Inflammatory macrophage (primary cell): ENCODE measurements at places on chromosomes 16 and 17.

- DNase-seq = no peak
These were observed 3.5 kb upstream of the CMIP start for GRCh38 chr16:81440888-81441761.

- DNase-seq = no peak
These were observed 73.6 kb downstream of the ABCC6 start for GRCh38 chr16:16149710-16150116.

DNA sequence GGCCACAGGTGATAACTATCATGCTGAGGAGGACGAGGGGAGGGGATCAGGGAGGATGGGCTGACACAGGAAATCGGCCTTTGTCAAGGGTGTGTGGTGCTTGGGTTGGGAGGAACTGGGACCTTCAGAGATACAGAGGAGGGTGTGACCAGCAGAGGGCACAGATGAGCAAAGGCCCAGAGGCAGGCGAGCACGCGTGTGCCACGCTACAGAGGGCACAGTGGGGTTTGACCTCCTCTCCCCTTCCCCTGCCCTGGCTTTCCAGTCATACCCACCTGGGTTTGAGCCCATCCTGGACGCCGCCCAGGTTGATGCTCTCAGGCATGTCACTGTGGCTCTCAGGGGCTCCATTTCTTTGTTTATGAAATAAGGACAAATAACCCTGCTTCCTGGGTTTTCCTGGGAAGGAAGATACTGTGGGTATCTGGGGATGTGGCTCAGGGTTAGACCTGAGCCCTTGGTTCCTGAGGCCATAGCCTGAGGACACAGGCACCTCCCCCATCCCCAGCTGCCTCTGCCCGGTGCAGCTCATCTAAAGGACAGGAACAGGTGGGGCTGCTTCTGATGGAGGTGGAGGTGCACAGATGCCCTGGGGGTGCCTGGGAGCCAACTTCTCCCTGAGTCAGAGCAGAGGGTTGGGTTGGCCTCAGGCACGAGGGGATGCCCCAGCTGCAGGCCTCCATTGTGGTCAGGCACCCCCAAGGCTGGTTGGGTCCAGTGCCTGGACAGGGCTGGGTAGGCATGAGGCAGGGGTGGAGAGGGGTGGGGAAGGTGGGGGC is 51.8 kb downstream of the BEAN1 start:
- DNase-seq = peak; percentile 75

GRCh38 chr17:45676695-45677094 is 107.4 kb upstream of the CRHR1 start:
- DNase-seq = no peak

GRCh38 chr17:49471089-49471683 is 23.9 kb upstream of the NGFR start:
- DNase-seq = no peak

DNA sequence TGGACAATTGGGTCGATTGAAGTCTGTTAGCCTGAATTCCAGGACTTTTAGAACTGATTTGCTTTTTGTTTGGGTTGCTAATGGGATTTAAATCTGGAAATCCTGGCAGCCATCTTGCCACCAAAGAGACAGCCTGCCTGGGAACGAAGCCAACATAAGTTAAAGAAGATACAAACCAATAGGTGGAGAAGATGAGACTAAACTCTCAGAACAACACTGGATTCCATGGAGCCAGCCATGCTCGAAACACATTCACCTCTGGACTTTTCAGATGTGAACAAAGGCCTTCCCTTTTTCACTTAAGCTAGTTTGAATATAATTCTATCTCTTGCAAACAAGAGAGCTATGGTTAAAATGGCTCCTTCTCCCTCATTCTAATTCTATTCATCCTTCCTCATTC is 135.9 kb downstream of the TOX3 start:
- DNase-seq = no peak

- no peak for DNase-seq
These were observed 6.2 kb downstream of the CNP start for GRCh38 chr17:41972571-41973407.

DNA sequence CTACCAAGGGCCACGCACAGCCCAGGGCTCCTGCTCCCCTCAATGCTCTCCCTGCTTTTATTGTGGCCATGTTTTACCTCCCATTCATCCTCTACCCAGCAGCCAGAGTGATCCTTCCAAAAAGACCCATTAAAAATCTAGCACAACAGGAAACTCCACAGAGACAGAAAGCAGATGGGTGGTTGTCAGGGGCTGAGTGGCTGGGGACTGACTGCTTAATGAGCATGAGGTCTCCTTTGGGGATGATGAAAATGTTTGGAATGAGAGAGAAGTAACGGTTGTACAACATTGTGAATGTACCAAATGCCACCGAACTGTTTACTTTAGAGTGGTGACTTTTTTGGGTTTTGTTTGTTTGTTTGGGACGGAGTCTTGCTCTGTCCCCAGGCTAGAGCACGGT is 107.4 kb downstream of the GAS7 start:
- DNase-seq = no peak

DNA sequence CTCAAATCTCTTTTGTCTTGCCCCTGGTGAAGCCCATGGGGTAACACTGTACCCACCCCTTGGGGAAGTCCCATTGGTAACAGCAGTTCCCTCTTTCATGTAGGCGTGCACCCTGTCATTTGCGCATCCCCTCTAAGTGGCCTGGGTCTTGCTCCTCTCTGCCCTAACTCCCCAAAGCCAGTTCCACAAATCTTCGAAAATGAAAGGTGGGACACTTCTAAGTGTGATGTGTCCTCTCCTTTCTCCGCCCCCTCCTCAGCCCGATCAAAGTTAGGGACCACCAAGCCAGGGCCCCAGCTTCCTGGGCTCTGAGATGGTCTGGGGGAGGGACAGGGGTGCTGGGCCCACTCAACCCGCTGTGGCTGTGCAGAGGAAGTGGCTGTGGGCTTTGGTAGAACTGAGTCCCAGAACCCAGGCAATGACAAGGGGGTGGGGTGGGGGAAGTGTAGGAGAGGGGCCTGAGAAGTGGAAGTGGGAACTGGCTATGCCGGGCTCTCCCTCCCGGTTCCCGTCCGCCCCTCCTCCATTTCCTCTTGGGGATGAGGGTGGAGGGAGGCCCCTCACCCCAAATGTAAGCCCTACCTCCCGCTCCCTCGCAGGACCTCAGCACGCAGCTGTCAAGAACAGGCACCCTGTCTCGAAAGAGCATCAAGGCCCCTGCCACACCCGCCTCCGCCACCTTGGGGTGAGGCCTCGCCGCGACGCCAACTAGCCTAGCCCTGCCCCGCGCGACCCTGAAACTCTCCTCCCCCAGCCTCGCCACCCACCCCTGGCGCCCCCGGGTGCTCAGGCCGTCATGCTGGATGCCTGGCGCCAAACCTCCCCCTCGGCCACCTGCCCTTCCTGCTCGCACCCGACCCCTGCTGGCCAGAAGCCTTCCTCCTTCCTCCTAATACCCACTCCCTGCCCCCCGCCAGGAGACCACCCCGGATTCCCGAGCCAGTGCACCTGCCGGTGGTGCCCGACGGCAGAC is 8.7 kb downstream of the ABI3 start:
- peak; percentile 88 for DNase-seq

DNA sequence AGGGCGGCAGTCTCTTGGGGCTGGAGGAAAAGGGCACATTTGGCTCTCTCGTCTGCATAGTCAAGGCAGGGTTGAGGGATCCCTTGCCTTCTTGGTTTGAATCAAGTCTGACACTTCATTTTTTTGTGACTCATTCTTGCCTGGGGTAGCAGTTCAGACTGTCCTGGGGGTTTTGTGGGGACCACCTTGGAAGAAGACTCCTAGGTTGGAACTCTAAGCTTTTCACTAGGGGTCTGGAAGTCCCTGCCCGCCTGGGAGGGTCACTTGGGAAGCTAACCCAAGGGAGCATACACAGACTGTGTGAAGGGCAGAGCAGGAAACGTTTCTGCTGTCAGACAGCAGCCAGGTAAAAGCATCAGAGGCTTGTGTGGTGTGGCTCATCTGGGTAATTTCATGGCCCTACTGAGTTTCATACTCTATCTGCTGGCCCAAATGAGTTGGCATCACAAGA is 11.3 kb downstream of the YPEL2 start:
- no peak for DNase-seq

- no peak for DNase-seq
These were observed 17.8 kb downstream of the LUC7L3 start for GRCh38 chr17:50737118-50737698.

DNA sequence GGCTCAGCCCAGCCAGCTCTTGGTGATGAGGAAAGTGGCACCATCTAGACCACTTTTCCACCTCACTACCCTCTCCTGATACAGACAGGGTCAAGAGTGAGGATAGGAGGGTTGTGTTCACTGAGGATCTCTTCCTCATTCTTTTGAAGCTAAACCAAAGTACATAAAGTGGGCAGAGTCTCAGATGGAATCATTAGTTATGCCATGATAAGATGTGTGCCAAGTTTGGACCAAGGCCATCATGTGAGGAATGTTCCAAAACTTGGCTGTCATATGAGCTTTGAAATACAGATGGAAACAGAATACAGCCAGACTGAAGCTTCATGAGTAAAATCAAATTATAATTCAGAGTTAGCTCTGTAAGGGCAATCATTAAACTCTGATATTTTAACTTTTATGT is 37.2 kb downstream of the ACSM1 start:
- no peak for DNase-seq

DNA sequence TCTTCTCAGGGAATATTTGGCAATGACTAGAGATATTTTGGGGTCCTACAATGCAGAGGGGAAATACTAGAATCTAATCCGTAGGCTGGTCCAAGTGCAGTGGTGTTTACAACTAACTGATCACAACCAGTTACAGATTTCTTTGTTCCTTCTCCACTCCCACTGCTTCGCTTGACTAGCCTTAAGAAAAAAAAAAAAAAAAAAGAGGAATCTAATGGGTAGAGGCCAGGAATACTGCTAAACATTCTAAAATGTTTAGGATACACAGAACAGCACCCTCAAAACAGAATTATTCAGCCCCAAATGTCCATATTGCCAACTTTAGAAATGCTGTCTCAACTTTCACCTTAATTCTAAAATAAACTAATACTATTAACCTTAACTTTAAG is 49.0 kb upstream of the SKAP1 start:
- DNase-seq = no peak

- DNase-seq = peak; percentile 87
These were observed 639 bp downstream of the MIF4GD start for GRCh38 chr17:75270218-75270965.

- peak; percentile 17 for DNase-seq
These were observed 62.9 kb upstream of the MGAT5B start for GRCh38 chr17:76805319-76805718.

DNA sequence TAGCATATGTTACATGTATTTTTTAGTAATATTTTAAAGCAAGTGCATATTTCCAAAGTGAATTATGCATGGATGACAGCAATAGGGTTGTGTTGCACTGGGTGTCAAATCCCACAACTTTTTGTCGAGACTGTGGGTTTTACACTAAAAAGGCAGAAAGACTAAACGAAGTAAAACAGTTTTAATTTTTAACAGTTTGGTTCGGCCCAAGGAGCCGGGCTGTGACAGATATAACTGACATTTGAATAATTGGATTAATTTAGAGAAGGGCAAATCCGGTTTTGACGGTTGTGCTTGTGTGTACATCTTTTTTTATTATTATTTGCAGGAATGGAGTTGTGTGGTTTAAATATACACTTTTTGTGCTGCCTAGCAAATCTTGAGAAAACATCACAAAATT is 263.6 kb downstream of the FTO start:
- DNase-seq = no peak

GRCh38 chr16:23950898-23951297 is 115.1 kb downstream of the PRKCB start:
- DNase-seq = peak; percentile 59
